ENCODE measurements at places on chromosomes 1 and 21. TPM values are rescaled to one million over a fixed set of nuclear protein-coding genes. Genes with fewer than 3 reads are reported as not detected.

SIM2 gene
- 27.9 TPM for polyA plus RNA-seq

TMEM200B gene
- polyA plus RNA-seq = 17.5 TPM

LCE1E gene
- polyA plus RNA-seq = not detected

SLC45A1 gene
- 3.0 TPM for polyA plus RNA-seq

FMO3 gene
- 0.12 TPM for polyA plus RNA-seq

C4BPB gene
- polyA plus RNA-seq = 0.29 TPM

TTC34 gene
- 0.98 TPM for polyA plus RNA-seq

ZNF697 gene
- 21.3 TPM for polyA plus RNA-seq

EFNA1 gene
- 78.9 TPM for polyA plus RNA-seq

OLIG2 gene
- not detected for polyA plus RNA-seq

DEPDC1 gene
- polyA plus RNA-seq = 17.6 TPM

KCNT2 gene
- 11.2 TPM for polyA plus RNA-seq

CBR3 gene
- polyA plus RNA-seq = 1.6 TPM

C8A gene
- not detected for polyA plus RNA-seq

ADAM30 gene
- not detected for polyA plus RNA-seq

RIIAD1 gene
- polyA plus RNA-seq = not detected

PHACTR4 gene
- polyA plus RNA-seq = 76.7 TPM

PROK1 gene
- polyA plus RNA-seq = not detected

HFM1 gene
- 10.2 TPM for polyA plus RNA-seq

DISP3 gene
- polyA plus RNA-seq = 0.72 TPM

HES2 gene
- 0.89 TPM for polyA plus RNA-seq
